ENCODE measurements at places on chromosomes 16 and 17.
A peak's percentile ranks its signal among the peaks of the same experiment; 100 is the strongest.

DNA sequence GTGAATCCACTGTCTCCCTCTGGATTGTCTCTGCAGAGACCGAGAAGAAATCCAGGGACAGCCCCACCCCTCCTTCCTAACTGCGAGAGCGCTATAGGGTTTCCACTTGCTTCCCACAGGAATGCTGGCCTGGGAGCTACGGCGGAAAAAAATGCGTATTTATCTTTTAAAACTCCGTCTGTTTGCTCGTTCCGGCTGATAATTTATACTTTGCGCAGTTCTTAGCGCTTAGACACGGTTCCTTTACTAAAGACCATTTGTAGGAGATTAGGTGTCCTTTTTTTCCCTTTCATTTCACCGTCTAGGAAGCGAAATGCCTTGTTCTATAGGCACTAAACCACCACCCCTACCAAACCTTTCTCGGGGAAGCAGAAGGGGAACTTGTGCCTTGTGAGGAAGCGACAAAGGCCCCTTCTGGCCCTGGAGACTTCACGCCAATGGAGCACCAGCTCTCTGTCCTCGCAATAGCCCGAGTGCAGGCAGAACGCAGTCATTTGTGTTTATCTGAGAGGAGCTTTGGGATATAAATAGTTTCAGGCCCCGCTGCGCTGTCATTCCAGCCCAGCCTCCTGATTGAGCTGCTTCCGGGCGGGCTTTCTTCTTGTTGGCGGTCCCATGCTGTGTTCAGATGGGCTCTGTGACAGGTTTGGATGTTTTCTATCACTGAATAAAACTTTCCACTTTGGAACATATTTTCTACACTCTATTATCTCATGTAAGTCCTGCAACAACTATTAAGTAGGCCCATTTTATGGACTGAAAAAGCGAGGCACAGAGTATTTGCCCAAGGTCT lies 791 bp upstream of the SUPT4H1 start:
- no peak for DNase-seq

- no peak for DNase-seq
These were observed 6.8 kb upstream of the ACSM1 start for GRCh38 chr16:20704281-20704680.

DNA sequence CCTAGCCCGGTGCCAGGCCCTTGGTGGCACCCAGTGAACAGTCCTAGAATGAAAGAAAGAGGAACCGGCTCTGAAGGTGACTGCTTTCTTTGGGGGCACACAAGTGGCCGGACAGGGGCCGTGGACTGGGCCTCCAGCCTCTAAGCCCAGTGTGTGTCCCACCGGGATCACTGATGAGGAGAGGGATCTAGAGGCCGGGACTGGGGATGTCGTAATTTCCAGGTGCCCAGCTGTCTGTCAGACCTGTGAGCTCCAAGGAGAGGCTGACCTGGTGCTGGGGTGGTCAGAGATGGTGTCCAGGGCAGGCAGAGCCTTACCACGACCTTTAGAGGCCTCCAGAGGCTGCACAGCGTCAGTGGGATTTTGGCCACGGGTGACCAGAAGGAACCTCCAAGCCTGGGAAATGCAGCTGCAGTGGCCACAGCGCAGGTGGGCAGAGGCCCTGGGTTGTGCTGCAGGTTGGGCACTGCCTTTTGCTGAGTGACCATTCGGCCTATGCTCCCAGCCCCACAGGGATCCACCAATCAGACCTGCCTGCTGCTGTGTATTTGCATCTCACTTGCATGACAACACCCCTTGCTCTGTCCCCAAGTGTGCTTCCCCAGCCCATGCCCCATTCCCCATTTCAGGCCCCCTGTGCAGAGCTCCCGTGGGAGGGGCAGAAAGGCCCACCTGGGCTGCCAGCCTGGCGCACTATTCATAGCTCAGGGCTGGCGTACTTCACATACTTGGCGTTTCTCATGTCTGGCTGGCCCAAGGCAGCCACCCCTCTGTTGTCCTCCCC lies 12.5 kb downstream of the ARHGAP23 start:
- no peak for DNase-seq

GRCh38 chr17:38873640-38874380 lies 4.0 kb downstream of the LASP1 start:
- DNase-seq: no peak

DNA sequence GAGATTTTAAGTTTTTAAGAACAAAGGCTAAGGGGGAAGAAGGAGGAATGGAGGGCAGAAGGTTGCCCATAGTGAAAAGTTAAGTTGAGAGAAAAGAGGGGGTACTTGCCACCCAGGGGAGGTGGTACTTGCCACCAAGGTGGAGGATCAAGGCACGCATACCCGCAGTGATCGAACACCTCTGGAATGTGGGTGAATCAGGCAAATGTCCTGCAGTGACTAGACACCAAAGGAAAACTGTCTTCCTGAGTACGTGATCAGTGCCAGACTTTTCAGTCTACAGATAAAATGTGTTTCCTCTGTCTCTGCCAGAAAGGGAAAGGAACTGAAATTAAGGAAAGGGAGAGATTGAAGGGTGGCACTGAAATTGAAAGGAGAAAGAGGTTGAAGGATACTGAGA lies 2285.3 kb downstream of the TP53TG3F start:
- DNase-seq: no peak

- DNase-seq: no peak
These were observed 44.7 kb upstream of the CMIP start for GRCh38 chr16:81399909-81400308.

GRCh38 chr17:60165223-60165622 lies 15.4 kb downstream of the CA4 start:
- DNase-seq: no peak

DNA sequence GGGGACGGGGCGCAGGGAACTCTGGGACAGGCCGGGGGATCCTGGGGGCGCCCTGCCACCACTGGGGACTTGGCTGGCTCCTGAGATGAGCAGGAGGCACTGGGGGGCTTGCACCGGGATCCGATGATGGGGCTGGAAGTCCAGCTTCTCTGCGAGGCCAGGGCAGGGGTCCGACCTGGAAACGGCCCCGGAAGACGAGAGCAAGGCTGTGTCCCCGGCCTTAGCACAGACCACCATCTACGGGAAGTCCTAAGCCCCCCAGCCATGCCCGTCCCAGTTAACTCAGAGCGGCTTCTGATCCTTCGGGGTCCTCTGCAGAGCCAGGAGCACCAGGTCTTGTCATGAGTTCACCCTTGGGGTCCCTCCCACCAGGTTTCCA lies 573 bp downstream of the CDT1 start:
- DNase-seq: no peak

GRCh38 chr16:22924492-22924891 lies 110.5 kb downstream of the HS3ST2 start:
- DNase-seq: no peak

DNA sequence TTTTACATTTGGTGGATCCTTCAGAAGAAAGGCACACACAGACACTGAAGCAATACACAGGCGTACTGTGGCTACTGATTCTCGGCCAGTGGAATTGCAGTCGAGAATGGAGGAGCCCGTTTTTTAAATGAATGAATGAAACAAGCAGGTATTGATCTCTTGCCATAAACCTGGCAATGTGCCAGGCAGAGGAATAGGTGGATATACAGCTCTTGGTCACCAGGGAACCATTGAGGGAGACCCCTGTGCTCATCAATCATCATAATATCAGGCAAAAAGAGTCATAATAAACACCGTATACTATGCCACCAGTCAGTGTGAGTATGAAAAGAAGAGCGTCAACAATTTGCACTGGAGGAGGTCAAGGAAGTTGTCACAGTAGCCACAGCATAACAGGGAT lies 140.3 kb upstream of the FOXF1 start:
- no peak for DNase-seq

GRCh38 chr17:17749025-17749772 lies 67.9 kb downstream of the RAI1 start:
- no peak for DNase-seq

- no peak for DNase-seq
These were observed 8.8 kb downstream of the CNTNAP1 start for GRCh38 chr17:42691021-42691545.

GRCh38 chr17:45904866-45905265 lies 10.5 kb downstream of the MAPT start:
- no peak for DNase-seq

DNA sequence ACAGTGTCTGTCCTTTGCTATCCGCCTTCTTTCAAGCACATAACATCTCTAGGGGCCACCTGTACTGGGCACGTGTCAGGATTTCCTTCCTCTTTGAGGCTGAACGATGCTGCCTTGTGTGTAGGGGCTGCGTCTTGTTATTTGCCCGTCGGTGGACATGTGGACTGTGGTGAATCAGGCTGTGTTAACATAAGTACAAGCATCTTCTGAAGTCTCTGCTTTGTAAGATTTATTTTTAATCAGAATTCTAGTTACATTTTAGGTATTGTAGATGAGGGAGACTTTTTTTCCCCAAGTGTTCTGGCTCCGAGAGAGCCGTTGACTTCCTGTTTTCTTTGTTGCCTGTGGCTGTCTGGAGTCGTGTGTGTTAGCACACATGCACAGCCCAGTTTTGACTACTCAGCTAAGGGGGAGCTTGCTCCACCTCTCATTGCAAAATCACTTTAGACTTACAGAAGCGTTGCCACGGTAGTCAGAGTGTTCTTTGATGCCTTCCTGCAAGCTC lies 26.1 kb downstream of the SPG7 start:
- DNase-seq: peak; percentile 42

- DNase-seq: no peak
These were observed 53.0 kb upstream of the GAS7 start for GRCh38 chr17:10251212-10251948.

DNA sequence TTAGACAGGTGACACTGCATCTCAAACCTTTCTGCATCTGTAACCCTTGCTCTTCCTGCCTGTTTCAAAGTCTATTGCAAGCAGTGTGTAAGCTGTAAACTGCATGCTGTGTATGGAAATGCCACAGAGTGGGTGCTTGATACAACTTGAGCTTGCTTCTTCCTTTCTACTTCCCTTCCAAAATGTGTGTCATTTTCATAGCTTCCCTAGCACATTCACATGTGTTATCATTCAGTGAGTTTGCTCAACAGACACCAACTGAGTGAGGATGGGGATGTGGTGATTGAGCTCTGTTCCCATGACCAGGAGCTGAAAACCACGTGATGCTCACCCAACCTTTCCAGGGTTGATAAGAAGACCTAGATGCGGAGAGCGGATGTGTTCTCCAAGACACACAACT lies 111.1 kb downstream of the VAT1L start:
- DNase-seq: no peak

- peak; percentile 42 for DNase-seq
These were observed 5.3 kb downstream of the RPL13 start for GRCh38 chr16:89565506-89566372.

- DNase-seq: no peak
These were observed 13.7 kb downstream of the DNAH17 start for GRCh38 chr17:78563189-78564145.

- no peak for DNase-seq
These were observed 28.1 kb upstream of the ADAMTS18 start for GRCh38 chr16:77462894-77463293.

- DNase-seq: peak; percentile 58
These were observed 610 bp downstream of the PIK3R5 start for GRCh38 chr17:8964801-8965393.

DNA sequence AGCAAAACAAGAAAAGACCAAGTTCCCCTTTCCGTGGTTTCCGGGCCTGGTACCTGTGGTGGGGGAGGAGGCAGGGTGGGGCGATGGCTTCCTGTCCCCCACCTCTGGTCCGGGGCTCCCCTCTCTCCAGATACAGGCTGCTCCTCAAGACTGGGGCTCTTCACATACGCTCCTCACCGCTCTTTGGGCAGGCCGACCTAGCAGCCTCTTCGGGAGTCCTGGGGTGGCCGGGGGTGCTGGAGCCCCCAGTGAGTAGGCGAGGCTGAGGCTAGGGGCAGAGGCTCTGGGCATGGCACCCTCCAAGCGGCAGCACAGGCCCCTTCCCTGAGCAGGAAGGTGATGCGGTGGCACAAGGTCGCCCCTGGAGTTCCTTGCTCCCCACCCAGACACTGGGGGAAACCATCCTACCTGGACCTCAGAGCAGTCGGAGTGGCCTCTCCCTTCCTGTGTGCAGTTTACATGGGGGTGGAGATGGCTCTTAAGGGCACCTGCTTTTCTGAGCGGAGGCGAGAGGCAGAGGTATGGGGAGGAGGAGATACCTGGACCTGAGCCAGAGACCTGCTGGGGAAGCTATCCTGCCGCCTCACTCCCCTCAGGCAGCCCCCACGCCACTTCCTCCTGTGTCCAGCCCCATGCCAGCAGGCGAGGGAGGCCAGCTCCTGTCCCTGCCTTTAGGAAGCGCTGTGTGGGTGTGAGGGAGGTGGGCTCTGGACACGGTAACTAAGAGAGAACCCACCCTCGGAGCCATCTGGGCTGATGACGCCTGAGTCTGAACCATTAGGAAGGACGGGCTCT lies 891 bp downstream of the CORO1A start:
- DNase-seq: peak; percentile 82

DNA sequence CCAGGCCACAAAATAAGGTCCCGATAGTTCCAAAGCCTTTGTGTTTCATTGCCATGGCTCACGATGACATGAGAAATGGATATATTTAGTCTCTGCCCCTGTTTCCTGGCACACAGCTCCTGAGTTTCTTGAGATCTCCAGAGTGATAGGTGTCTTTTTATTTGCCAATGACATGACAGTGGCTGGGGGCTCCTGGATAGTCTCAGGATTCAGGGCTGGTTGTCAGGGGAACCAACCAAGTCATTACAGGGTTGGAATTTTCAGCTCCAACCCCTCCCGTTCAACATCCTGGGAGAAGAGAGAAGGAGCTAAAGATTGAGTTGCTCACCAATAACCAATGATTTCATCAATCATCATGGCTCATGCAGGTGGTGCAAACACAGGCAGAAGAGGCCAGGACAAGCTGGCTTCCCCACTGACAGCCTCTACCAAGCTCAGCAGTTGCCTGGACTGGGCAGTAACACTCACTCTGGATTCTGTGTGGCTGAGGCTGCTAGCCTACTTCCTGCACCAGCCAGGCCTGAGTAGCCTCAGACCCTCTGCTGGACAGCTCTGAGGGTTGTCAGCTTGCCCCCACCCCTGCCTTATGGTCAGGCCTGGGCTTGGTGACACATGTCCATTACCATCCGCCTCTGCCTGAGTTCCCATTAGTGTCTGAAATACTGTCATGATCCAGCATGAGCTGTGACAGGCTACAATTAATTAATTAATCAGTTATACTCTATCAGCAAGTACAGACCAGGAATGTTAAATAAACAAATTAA lies 534.4 kb upstream of the CDH5 start:
- no peak for DNase-seq

All from CD4-positive, alpha-beta T cell treated with Interleukin-15 for 4 hours (primary cell).